ENCODE measurements at places on chromosomes 12 and 14. TPM values are rescaled to one million over a fixed set of nuclear protein-coding genes. Genes with fewer than 3 reads are reported as not detected.

The TAS2R8 gene
- not detected for total RNA-seq

The CPSF6 gene
- 35.2 TPM for total RNA-seq

The ASIC1 gene
- 4.8 TPM for total RNA-seq

The KRT6C gene
- not detected for total RNA-seq

The OTX2 gene
- total RNA-seq, result not detected

Measured in sigmoid colon (tissue), 7 donors.